CD8-positive, alpha-beta T cell (primary cell): ENCODE measurements at places on chromosomes 16 and 17. TPM values are rescaled to one million over a fixed set of nuclear protein-coding genes. Genes with fewer than 3 reads are reported as not detected.

The NEK8 gene
- 3.4 TPM for total RNA-seq

The TP53TG3B gene
- not detected for total RNA-seq

The MPV17L gene
- total RNA-seq, result not detected

The SLC5A10 gene
- total RNA-seq, result not detected

The LMF1 gene
- 18.2 TPM for total RNA-seq

The RAB26 gene
- not detected for total RNA-seq

The KLHL36 gene
- total RNA-seq, result 56.5 TPM

The SMCR8 gene
- total RNA-seq, result 53.1 TPM

The PMFBP1 gene
- total RNA-seq, result 0.84 TPM

The PYY gene
- not detected for total RNA-seq

The KCNJ12 gene
- 0.08 TPM for total RNA-seq

The GJC1 gene
- total RNA-seq, result not detected

The CACNG5 gene
- not detected for total RNA-seq

The HSD11B2 gene
- total RNA-seq, result not detected

The ZNF423 gene
- total RNA-seq, result not detected

The ZFP3 gene
- total RNA-seq, result 2.7 TPM

The NETO2 gene
- total RNA-seq, result 0.62 TPM

The MRPS34 gene
- 21.4 TPM for total RNA-seq

The SYCE1L gene
- total RNA-seq, result 6.1 TPM

The CIBAR2 gene
- not detected for total RNA-seq

The KRTAP3-2 gene
- not detected for total RNA-seq

The CCR7 gene
- total RNA-seq, result 196 TPM

The CEP295NL gene
- total RNA-seq, result 6.3 TPM

The PARD6A gene
- total RNA-seq, result 3.1 TPM

The CDK3 gene
- 3.3 TPM for total RNA-seq

The TEKT1 gene
- not detected for total RNA-seq

The ENKD1 gene
- 2.5 TPM for total RNA-seq

The DPEP3 gene
- total RNA-seq, result 0.58 TPM

The KIF19 gene
- total RNA-seq, result 0.64 TPM

The BCAR1 gene
- not detected for total RNA-seq

The PSMD7 gene
- 136 TPM for total RNA-seq

The MRPS7 gene
- 42.0 TPM for total RNA-seq

The MT1H gene
- not detected for total RNA-seq

The GRAP gene
- 15.8 TPM for total RNA-seq
